Fibroblast of mammary gland (primary cell): ENCODE measurements at places on chromosomes 4 and X.

DNA sequence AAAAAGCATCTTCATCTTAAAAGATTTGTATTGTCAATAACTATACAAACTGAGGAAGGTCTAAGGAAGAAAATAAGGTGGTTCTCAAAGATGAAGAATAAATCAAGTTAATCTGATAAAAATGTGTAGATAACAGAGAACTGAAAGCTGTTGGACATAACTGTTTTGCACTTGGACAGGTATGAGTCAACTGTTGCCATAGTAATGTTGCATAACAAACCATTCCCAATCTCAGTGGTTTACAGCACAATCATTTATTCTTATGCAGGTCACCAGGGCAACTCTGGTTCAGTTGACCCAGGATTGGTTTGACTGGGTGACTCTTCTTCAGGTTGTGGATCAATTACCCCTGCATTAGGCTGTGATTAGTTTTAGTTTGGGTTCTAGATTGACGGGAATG is 2197.7 kb downstream of the ARAP2 start:
- DNase-seq: peak; percentile 82

DNA sequence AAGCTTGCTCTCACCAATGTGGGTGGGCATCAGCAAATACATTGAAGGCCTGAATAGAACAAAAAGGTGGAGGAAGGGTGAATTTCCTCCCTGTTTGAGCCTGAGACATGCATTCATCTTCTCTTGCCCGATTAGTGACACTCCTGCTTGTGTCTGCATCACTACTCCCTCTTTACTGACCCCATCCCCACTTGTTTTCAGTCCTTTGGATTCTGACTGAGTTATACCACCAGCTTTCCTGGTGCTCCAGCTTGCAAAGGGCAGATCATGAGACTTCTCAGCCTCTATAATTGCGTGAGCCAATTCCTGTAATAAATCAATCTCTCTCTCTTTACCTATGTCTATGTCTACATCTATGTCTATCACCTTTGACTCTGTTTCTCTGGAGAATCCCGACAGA is 47.4 kb upstream of the DYNLT3 start:
- no peak for DNase-seq

DNA sequence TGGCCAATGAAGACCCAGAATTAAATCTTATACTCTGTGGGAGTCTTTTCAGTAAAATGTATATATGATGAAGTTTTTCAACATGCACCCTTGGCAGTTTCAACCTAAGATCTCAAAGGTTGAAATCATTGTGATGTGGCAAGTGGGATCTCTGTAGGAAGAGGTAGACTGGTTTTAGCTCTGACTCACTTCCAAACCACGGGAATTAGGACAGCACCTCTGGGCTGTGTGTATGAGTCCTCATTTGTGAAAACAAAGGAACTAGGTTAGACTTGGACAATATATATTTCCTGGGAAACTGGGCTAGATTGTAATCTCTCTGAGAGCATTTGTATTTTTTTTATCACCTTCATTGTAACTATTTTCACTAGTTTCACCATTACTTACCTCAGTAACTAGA is 333.0 kb downstream of the ADGRL3 start:
- no peak for DNase-seq

GRCh38 chr4:4810092-4810774 is 49.2 kb upstream of the MSX1 start:
- DNase-seq: no peak

DNA sequence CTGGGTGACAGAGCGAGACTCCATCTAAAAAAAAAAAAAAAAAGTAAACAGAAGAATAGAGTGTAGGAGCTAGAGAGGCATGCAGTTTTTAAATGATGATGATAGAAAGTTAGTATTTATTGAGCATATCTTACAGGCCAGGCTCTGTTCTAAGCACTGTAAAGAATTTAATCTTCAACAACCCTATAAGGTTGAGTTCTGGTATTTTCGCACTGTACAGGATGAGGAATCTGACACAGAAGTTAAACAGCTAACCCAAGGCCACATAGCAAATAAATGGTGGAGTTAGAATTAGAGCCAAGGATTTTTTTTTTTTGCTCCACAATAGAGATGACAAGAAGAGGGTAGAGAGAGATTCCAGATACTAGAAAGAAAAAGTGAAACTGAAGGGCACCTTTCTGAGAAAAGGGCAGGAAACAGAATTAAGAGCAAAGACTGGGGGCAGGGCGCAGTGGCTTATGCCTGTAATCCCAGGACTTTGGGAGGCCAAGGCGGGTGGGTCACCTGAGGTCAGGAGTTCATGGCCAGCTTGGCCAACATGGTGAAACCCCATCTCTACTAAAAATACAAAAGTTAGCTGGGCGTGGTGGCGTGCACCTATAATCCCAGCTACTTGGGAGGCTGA is 56.1 kb downstream of the KLHL5 start:
- DNase-seq: no peak

DNA sequence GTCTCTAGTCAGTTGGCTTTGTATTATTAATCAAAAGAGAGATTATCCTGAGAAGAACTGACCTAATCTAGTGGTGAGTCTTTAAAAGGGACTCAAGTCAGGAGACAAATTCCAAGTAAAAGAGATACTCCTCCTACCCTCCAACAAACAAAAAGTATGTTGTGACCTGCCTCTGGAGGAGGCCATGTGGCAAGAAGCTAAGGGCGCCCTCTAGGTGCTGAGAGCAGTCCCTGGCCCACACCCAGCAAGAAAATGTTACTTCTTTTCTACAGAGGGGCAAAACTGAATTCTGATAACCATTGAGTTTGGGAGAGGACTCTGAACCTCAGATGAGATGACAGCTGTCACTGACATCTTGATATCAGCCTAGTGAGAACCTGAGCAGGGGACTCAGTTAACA is 953.6 kb upstream of the AGA start:
- DNase-seq: no peak

- no peak for DNase-seq
These were observed 100.7 kb downstream of the GPC3 start for GRCh38 chrX:133884430-133885394.

- no peak for DNase-seq
These were observed 76.1 kb upstream of the PNPLA4 start for GRCh38 chrX:8003147-8003883.

DNA sequence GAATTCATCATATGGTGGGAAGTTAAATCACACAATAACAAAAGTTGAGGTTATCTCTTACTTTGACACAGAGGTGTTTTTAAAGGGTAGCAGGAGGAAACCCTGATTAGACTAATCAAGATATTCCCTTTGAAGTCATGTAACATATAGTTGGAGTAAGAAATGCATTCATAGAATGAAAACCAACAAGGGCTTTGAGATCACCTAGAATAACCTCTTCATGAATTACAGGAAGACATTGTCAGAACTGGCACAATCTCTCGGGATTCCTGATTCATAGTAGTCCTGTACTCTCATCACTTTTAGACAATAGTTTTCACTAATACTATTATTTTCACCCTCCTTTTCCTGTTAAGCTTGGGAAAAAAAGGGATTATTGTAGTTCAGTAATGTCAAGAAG is 170.2 kb downstream of the PPP3CA start:
- no peak for DNase-seq

DNA sequence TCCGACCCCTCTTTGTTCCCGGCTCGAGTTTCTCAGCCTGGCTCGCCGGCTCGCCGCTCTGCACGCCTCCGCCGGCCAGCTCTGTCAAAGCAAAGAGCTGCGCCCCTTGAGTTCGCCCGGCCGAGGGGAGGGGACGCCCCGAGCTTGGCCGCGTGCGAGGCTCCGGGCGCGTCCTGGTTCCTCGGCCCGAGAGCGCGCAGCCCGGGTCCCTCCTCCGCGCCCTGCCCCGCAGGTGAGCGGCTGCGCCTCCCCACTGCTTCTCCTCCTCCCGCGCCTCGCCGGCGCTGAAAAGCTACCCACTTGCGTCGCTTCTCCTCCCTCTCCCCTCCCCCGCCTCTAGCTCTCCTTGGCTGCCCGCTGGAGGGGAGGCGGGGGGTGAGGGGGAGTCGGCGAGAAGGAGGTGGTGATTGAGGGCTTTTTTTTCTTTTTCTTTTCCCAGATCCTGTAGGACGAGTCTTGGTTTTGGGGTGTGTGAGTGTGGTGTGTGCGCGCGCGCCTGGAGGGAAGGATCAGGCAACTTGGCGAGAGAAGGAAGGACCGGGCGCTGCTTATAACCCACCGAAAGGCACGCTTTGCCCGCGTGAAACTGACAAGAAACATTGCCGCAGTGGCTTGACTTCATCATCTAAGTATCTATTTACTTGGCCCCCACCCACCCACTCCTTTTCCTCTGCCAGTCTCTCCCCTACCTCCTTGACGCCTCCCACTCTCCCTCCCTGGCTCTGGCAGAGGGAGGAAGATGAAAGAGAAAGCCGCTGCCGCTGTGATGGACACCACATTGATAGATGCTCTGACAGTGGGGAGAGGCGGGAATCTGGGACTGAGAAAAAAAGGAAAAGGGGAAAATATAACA is at the start of gene LEF1:
TSS of gene LEF1 (minus strand) at position 262 of the 853 bp plus-strand sequence. CDS start 1,165 bp downstream, outside the sequence.
- DNase-seq: peak; percentile 24

- no peak for DNase-seq
These were observed 111.1 kb downstream of the CFAP299 start for GRCh38 chr4:80446664-80447063.

- no peak for DNase-seq
These were observed 485.6 kb upstream of the GALNT7 start for GRCh38 chr4:172683021-172683420.

- peak; percentile 14 for DNase-seq
These were observed at the start of gene CHRDL1 for GRCh38 chrX:110795645-110796406. TSS of gene CHRDL1 (minus strand) at chrX:110795817. CDS start at chrX:110792181, 3,636 bp downstream.

GRCh38 chr4:156158747-156159146 is 205.1 kb upstream of the CTSO start:
- DNase-seq: no peak

- peak; percentile 68 for DNase-seq
These were observed 7.0 kb upstream of the TET2 start for GRCh38 chr4:105139646-105140045.

DNA sequence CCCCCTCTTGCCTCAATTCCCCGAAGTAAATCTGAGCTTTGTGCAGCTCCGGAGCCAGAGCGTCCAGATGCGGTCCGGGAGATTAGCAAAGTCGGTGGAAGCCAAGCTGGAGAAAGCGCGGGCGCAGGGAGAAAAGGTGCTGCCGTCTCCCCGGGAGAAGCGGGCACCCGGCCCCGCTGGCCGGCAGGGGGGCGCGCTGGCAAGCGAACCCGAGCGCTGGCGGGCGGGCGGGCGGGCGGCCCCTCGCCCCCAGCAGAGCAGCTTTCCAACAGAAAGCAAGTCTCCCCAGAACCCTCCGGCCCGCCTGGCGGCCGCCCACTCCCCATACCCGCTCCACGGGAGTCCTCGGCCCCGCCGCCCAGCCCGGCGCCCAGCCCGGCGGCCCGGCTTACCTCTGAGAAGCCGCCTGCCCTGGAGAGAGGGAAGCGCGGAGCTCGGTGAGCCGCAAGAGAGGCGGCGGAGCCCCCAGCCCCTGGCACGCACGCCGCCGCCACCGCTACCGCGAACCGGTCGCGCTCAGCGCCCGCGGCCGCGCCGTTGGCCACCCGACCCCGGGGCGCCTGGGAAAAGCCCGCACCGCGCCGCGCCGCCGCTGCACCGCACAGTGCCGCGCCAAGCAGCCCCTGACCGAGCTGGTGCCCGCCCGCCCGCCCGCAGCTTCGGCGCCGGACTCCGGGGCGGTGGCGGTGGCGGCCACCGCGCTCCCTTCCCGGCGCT is 529 bp upstream of the CITED1 start:
- no peak for DNase-seq

- no peak for DNase-seq
These were observed 18.7 kb downstream of the SGMS2 start for GRCh38 chr4:107843391-107843790.

DNA sequence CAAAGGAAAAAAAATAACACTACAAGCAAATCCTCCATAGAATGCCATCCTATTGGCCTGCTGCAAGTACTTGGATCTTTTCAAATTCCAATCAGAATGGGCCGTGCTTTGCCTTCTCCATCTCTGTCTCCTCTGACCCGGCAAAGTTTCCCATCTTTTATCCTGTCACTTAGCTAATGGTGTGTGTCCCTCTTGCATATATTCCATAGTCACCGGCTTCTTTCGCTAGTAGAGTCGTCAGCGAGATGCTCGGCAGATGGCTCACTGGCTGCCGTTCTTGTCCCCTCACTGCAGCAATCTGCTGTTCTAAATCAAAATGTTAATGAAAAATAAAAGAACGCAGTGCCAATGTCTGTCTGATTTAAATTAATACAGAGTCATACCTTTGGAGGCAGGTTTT is 22.1 kb downstream of the GRIA3 start:
- no peak for DNase-seq

DNA sequence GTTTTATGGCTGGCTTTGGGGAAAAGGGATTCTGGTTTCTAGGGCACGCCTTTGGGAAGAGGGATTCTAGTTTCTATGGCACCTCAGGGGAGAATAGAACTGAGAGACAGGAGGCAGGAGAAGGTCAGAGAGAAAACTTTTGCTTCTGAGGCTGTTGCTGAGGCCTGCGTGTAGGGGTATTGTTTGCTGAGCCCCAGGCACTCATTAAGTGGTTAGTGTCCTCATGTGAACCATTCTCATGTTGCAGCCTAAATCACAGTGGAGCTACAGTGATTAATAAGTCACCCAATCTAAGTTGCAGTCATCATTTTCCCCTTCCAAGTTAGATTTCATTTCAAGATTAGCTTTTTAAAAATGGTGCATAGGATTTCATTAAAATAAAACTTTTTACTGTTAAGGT is 29.0 kb downstream of the VCX3A start:
- DNase-seq: no peak

GRCh38 chr4:23828020-23828715 is 61.7 kb downstream of the PPARGC1A start:
- peak; percentile 8 for DNase-seq

DNA sequence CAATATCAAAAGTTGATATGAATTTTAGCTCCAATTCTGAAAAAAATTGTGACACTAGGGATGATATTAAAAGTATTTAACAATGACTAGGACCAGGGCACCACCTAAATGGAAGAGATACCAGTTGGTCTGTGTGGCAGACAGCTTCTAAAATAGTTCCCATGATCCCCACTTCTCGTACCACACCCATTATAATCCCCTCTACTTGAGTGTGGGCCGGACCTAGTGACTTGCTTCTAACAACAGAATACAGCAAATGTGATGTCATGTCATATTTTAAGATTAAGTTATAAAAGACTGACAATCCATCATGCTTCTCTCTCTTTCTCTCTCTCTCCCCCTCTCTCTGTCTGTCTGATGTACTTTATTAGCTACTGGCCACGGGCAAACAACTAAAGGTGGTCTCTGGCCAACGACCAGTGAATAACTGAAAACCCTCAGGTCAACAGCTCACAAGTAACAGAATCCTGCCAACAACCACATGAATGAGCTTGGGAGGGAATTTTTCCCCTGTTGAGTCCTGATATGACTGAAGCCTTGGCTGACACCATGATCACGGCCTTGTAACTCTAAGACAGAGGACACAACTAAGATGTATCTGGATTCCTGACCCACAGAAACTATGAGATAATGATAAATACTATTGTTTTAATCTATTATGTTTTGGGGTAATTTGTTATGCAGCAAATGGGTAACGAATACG is 34.4 kb downstream of the FAM13A start:
- no peak for DNase-seq

DNA sequence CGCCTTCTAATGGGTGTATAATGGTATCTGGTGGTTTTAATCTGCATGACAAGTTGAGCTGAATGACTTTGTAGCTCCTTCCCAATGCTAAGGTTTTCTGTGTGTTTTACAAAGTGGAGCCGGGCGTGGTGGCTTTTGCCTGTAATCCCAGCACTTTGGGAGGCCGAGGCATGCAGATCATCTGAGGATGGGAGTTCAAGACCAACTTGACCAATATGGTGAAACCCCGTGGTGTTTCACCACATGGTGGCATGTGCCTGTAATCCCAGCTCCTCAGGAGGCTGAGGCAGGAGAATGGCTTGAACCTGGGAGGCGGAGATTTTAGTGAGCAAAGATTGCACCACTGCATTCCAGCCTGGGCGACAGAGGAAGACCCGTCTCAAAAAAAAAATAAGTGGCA is 28.9 kb downstream of the ARFIP1 start:
- no peak for DNase-seq
